ENCODE measurements at places on chromosomes 5 and 9.

GRCh38 chr5:180291234-180291940 lies 496 bp downstream of the MAPK9 start:
- DNase-seq, result no peak

DNA sequence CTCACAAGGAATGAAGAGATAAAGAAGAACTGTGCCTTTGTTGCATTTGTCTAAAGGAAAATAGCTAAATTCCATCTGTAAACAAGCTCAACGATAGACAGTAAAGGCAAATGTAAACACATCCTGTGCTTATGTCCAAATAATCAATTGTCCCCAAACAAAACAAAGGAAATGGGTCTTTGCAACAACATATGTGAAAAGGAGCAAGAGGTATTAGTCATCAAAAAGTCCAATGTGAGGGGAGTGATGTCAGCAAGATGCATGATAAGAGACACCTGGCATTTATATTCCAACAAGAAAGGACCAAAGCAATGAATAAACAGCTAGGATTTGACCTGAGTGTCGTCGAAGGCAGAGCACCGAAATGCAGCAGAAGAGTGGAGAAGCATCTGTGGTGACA lies 209.1 kb downstream of the ASTN2 start:
- no peak for DNase-seq

DNA sequence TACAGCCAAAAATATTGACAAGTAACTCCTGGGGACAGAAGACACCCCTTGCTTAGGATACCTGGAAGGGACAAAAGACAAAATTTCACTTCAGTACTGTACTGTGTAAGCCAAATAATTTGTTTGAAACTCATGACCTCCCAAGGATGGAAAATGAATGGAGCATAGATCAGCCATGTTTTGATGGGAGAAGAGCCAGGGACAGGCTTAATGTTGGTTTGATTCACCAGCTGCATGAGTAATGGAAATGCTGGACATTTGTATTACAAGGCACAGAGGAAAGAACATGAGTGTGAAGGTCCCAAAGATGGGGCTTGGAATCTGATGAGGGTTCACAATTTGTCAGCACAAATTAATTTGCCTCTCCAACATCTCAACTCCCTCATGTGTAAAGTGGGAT lies 122.8 kb downstream of the ENC1 start:
- DNase-seq, result no peak

- no peak for DNase-seq
These were observed 353.2 kb downstream of the PDE4D start for GRCh38 chr5:59540366-59540765.
